SJSA1 (cell line): ENCODE measurements at places on chromosomes 16 and 17. TPM values are rescaled to one million over a fixed set of nuclear protein-coding genes. Genes with fewer than 3 reads are reported as not detected.

- peaks cover 37% of the 10 kb centered on the region for H3K4me1 ChIP-seq
- H3K36me3 ChIP-seq = no peaks in the 10 kb centered on the region
- H3K4me3 ChIP-seq = no peak overlapping the region
- no peaks in the 10 kb centered on the region for H3K27me3 ChIP-seq
These were observed 31.5 kb downstream of the SALL1 start for GRCh38 chr16:51119556-51119955.

DNA sequence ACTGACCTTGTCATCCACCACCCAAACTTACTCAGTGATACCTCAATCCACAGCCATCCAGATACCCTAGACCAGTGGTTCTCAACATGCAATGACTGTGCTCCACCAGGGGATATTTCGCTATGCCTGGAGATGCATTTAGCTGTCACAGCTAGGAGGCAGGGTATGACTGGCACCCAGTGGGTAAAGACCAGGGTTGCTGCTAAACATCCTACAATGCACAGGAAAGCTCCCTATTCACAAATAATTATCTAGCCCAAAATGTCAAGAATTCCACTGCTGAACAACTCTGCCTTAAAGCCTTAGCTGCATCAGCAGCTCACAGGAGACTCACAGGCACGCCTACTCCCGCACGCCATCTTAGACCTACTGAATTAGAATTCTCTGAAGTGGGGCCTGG is 212.6 kb downstream of the GRIN2A start:
- no peak overlapping the region for H3K4me3 ChIP-seq
- no peak for DNase-seq
- no peaks in the 10 kb centered on the region for H3K27me3 ChIP-seq
- H3K4me1 ChIP-seq = no peaks in the 10 kb centered on the region
- no peaks in the 10 kb centered on the region for H3K36me3 ChIP-seq

DNA sequence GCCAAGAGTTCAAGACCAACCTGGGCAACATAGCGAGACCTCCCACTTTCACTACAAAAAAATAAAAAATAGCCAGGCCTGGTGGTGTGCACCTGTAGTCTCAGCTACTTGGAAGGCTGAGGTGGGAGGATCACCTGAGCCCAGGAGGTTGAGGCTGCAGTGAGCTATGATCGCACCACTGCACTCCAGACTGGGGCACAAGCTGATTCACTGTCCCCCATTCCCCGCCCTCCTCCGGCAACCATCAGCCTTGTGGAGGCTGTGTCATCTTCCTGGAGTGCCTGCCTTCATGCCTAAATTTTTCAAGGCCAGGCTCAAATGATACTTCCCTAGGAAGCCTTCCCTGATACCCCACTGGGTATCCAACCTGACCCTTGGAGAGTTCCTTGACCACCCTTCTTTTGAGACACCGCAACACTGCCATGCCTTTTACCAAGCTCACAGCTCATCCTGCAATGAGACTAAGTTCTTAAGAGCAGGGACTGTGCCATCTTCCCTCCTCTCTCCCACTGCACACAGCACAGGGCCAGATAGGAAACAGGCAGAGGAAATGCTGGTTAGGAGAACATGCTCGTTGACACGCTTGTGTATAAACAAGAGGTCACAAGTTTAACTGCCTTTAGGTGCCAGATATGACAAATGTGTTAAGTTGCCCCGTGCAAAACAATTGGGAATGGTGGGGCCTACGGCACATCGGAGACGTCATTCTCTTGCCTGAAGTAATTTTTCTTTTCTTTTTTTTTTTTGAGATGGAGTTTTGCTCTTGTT is 3.9 kb upstream of the SRCAP start:
- H3K27ac ChIP-seq = no peak overlapping the region
- peaks cover 17% of the 10 kb centered on the region for H3K36me3 ChIP-seq

DNA sequence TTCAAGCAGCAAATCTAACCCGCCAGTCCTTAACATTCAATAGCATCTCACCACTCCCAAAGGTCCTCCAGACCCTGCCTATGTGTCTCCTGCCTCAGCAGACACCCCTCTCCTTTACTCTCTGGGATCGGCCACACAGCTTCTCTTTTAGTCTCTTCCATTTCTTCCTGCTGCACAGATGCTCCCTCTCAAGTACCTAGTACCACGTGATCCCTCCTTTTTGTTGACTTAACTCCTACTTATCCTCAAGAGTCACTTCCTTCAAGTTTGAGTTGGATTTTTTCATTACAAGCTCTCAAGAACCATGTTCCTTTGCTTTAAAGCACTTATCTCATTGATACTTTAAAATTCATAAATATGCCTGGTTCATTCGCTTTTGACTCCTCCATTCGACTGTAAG is 24.9 kb downstream of the AMFR start:
- H3K27me3 ChIP-seq = no peaks in the 10 kb centered on the region
- no peak for DNase-seq
- no peak overlapping the region for H3K4me3 ChIP-seq
- no peak overlapping the region for H3K27ac ChIP-seq

- DNase-seq = no peak
- no peaks in the 10 kb centered on the region for H3K36me3 ChIP-seq
- H3K4me1 ChIP-seq = peaks cover 24% of the 10 kb centered on the region
- no peak overlapping the region for H3K27ac ChIP-seq
- peak overlapping the region; percentile 16; the same call in 1 of the 2 replicates for H3K4me3 ChIP-seq
- peaks cover 8% of the 10 kb centered on the region; the same call in 1 of the 2 replicates for H3K27me3 ChIP-seq
These were observed 150.2 kb upstream of the GSE1 start for GRCh38 chr16:85462714-85463611.

DNA sequence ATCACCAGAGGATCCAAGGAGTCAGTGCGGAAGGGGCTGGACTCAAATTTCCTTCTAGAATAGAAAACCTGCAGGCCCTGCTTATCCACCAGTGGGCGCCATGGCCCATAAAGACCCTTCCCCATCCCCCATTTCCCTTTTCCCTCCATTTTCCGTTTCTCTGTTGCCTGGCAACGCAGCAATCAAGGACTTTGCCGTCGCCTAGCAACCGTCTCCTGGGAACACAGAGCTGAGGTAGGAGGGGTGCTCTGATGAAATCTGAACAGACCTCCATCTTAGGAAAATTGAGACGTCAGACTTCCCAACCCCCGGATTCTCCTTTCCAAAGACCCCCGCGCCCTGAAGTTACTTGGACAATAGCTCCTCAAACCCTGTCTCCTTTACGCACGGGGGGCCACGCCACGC is 5.7 kb downstream of the DLG4 start:
- H3K27me3 ChIP-seq = no peaks in the 10 kb centered on the region
- peak overlapping the region; percentile 18 for H3K27ac ChIP-seq
- peaks cover 37% of the 10 kb centered on the region for H3K4me1 ChIP-seq
- no peaks in the 10 kb centered on the region for H3K36me3 ChIP-seq
- DNase-seq = no peak

DNA sequence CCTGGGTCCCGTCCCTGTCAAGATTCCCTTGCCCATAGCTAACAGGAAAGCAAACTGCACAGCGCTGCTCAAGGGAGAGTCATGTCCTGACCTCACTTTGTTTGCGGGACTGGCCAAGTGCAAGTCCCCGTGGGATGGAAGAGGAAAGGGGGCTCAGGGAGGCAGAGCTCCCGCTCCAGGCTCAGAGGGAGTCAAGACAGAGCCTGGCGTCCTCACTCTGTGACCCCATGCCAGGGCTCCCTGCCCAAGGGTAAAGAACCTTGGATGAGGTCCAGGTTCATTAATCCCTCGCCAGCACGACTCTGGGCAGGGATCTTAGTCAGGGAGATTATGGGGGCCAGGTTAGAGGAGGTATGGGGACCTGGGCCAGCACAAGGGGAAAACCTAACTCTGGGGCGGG is 51.5 kb upstream of the CBX4 start:
- H3K36me3 ChIP-seq = no peaks in the 10 kb centered on the region
- H3K4me3 ChIP-seq = no peak overlapping the region
- peaks cover 26% of the 10 kb centered on the region for H3K27me3 ChIP-seq
- DNase-seq = no peak
- no peak overlapping the region for H3K27ac ChIP-seq
- H3K4me1 ChIP-seq = no peaks in the 10 kb centered on the region

DNA sequence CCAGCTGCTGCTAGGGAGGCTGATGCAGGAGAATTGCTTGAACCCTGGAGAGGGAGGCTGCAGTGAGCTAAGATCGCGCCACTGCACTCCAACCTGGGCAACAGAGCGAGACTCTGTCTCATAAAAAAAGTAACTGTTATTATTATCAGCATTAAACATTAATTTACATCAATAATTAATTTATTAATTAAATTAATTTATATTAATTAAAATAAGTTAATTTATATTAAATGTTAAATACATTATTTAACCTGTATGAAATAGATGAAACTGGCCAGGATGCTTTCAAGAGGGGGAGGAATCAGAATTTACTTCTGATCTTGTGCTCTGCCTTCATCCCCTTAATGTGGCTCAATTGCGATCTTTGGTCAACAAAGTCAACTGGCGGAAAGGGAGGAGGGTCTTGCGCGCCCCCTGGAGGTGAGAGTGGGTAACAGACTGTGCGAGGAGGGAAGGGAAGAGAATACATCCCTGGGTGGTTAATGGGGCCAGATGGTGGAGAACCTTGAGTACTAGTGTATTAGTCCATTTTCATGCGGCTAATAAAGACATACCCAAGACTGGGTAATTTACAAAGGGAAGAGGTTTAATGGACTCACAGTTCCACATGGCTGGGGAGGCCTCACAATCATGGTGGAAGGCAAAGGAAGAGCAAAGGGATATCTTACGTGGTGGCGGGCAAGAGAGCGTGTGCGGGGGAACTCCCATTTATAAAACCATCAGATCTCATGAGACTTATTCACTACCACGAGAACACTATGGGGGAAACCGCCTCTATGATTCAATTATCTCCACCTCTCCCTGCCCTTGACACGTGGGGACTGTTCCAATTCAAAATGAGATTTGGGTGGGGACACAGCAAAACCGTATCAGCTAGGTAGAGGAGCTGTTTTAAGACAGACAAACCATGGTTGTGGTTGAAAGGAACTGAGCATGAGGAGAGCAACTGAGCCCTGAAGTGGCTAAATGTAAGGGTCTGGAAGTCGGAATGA is 15.7 kb upstream of the CPPED1 start:
- DNase-seq = peak; percentile 47
- H3K27me3 ChIP-seq = no peaks in the 10 kb centered on the region
- H3K4me1 ChIP-seq = no peaks in the 10 kb centered on the region

- peaks cover 2% of the 10 kb centered on the region for H3K4me1 ChIP-seq
- no peak for DNase-seq
These were observed 19.5 kb downstream of the IRF8 start for GRCh38 chr16:85918436-85918835.

- no peak overlapping the region for H3K27ac ChIP-seq
- H3K36me3 ChIP-seq = no peaks in the 10 kb centered on the region
- peaks cover 10% of the 10 kb centered on the region for H3K4me1 ChIP-seq
- no peak overlapping the region for H3K4me3 ChIP-seq
- peaks cover 48% of the 10 kb centered on the region for H3K27me3 ChIP-seq
These were observed 1.9 kb upstream of the ASIC2 start for GRCh38 chr17:33294994-33295393.

GRCh38 chr17:55386796-55387332 is 34.8 kb downstream of the MMD start:
- H3K27me3 ChIP-seq = no peaks in the 10 kb centered on the region
- H3K4me1 ChIP-seq = no peaks in the 10 kb centered on the region
- no peak overlapping the region for H3K27ac ChIP-seq
- DNase-seq = no peak
- H3K4me3 ChIP-seq = no peak overlapping the region

- H3K4me3 ChIP-seq = no peak overlapping the region
- no peaks in the 10 kb centered on the region for H3K4me1 ChIP-seq
- peaks cover 17% of the 10 kb centered on the region; the same call in 1 of the 2 replicates for H3K27me3 ChIP-seq
- no peaks in the 10 kb centered on the region for H3K36me3 ChIP-seq
These were observed 21.9 kb downstream of the DNAI2 start for GRCh38 chr17:74295625-74296547.

GRCh38 chr17:36136439-36136838 is 32.8 kb downstream of the CCL4 start:
- no peaks in the 10 kb centered on the region for H3K36me3 ChIP-seq
- no peak for DNase-seq
- H3K4me3 ChIP-seq = no peak overlapping the region
- no peaks in the 10 kb centered on the region for H3K4me1 ChIP-seq
- H3K27ac ChIP-seq = no peak overlapping the region

- no peaks in the 10 kb centered on the region for H3K4me1 ChIP-seq
- H3K4me3 ChIP-seq = no peak within 1 kb of the TSS
- no peak for DNase-seq
These were observed at the start of gene MT1G for GRCh38 chr16:56667581-56668571. TSS of gene MT1G (minus strand) at chr16:56668065. CDS start at chr16:56667993, 72 bp downstream.

GRCh38 chr17:67862614-67863217 is 37.4 kb downstream of the BPTF start:
- no peaks in the 10 kb centered on the region for H3K4me1 ChIP-seq
- no peak for DNase-seq
- H3K36me3 ChIP-seq = no peaks in the 10 kb centered on the region; the same call in 1 of the 2 replicates
- no peak overlapping the region for H3K27ac ChIP-seq
- no peaks in the 10 kb centered on the region for H3K27me3 ChIP-seq

DNA sequence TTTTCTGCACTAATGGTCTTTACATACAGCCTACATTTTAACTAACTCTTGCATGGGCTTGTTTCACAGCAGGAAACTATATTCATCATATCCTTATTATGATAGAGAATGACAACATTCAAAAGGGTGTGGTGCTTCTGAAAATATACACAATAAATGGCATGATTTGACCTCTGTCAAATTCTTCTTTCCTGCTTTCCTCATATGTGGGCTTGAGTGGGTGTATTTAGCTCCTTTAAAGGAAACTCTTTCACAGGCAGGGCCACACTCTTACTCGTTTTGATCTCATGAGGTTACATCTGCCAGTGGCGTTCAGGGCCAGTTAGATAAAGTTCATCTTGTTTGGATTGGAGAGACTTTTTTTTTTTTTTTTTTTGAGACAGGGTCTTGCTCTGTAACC is 6.1 kb downstream of the SLC35G3 start:
- H3K4me3 ChIP-seq = no peak overlapping the region
- no peaks in the 10 kb centered on the region for H3K27me3 ChIP-seq
- H3K4me1 ChIP-seq = no peaks in the 10 kb centered on the region
- no peak for DNase-seq

- no peaks in the 10 kb centered on the region for H3K36me3 ChIP-seq
- peaks cover 11% of the 10 kb centered on the region; the same call in 1 of the 2 replicates for H3K27me3 ChIP-seq
- H3K4me1 ChIP-seq = peaks cover 18% of the 10 kb centered on the region
- H3K4me3 ChIP-seq = no peak overlapping the region
- no peak for DNase-seq
These were observed 1.3 kb upstream of the CDH3 start for GRCh38 chr16:68643847-68644246.

GRCh38 chr17:8832711-8833352 is 33.7 kb upstream of the MFSD6L start:
- no peak for DNase-seq
- no peaks in the 10 kb centered on the region for H3K36me3 ChIP-seq
- H3K27ac ChIP-seq = no peak overlapping the region
- peaks cover 7% of the 10 kb centered on the region; the same call in 1 of the 2 replicates for H3K4me1 ChIP-seq
- H3K27me3 ChIP-seq = no peaks in the 10 kb centered on the region

- H3K4me1 ChIP-seq = peaks cover 7% of the 10 kb centered on the region
- no peak overlapping the region for H3K4me3 ChIP-seq
These were observed 11.7 kb upstream of the SREBF1 start for GRCh38 chr17:17848311-17849082.

Gene SLFN14
- total RNA-seq = not detected in 2 replicates

Gene KRT27
- not detected in 2 replicates for total RNA-seq

Gene SCN4A
- not detected in 2 replicates for total RNA-seq

Gene GJD3
- not detected in 2 replicates for total RNA-seq

Gene PDILT
- not detected in 2 replicates for total RNA-seq

Gene FBRS
- total RNA-seq = 7.6 and 13.6 TPM in 2 replicates

Gene SLC12A3
- total RNA-seq = not detected in 2 replicates

Gene KRT36
- total RNA-seq = not detected in 2 replicates

Gene CASKIN1
- not detected in 2 replicates for total RNA-seq

Gene SOX8
- 3.1 and 4.9 TPM in 2 replicates for total RNA-seq

Gene SPATA32
- total RNA-seq = not detected in 2 replicates

Gene CMTM2
- 1.6 TPM in 1 of 2 replicates, not detected in the other for total RNA-seq

Gene ABCC6
- total RNA-seq = not detected in 2 replicates

Gene TOM1L1
- 49.3 and 72.0 TPM in 2 replicates for total RNA-seq

Gene KREMEN2
- total RNA-seq = not detected in 2 replicates
